ENCODE measurements at places on chromosomes 12 and 14.

DNA sequence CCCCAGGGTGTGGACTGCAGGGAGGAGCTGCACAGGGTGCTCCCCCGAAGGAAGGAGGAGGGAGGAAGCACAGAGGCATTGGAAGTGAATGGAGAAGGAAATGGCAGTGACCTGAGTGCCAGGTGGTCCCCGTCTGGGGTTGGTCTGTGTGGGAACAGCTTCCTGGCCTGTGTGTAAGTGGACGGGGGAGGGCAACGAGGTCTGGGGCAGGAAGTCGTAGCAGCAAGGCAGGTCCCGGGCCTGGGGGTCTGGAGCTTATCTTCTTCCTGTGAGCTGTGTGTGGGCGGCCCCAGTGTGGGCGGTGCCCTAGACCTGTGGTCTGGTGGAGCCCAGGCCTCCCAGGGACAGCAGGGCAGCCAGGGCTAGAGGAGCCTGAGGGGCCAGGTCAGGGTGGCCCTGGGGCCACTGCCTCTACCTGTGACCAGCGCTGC is 382.1 kb downstream of the TMEM121 start:
- DNase-seq: no peak

DNA sequence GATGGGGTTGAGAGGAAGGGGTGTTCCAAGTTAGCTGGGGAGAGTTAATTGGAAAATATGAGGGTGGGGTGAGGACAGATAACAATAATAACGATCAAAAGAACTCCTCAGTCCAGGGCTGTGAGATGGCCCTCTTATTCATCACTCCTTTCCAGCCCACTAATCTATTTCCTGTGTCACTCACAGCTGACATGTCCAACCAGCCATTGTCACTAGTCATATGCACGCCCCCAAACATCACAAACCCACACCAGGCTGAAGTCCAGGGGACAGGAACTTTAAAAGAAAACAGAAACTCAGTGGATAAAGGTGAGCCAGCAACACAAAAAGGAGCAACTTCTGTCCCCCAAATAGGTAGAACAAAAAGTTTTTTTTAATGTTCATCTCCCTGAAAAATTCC is 911 bp downstream of the CALCOCO1 start:
- DNase-seq: no peak

GRCh38 chr14:53955671-53956426 is 776 bp downstream of the BMP4 start:
- no peak for DNase-seq

DNA sequence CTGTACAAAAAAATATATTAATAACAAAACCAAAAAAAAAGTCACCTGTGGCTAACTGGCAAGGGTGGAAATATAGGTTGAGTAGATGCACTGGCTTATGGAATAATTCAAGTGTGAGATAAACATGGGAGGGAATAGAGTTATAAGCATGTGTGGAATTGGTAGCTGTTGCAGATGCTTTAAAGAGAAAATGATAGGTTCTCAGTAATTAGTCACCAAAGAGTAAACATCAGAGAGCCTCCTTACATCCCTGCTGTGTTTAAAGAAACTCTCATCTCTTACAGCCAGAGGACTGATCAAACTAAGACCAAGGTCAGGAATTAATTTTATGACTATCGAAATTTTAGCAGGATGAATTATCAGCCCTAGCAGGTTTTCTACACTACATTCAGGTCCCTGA is 70.5 kb downstream of the EGLN3 start:
- DNase-seq: no peak

DNA sequence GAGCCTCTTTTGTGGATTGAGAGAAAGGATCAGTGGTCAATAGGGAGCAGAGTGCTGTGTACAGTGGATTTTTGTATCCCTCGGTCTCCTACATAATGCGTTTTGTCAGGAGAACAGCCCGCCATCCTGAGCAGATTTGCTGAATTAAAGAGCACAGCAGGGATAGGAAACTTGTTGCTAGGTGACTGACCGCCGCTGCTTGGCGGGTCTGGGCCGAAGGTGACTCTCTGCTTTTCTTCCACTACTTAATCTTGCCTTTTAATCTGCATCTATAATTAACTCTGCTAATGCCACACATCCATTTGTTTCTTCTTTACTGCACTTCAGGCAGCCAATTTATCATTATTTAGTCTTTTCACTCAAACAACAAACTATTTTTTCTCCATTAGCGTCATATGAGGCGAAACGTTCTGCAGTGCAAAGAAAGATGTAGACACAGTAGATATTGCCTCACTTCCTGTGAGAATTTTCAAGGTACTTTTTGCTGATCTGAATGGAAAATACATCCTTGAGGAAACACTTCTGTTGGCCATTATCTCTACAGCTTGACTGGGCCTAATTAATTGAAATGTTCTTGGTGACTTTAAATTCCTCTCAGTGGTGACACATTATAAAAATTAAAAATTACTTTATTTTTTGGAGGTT is 108.0 kb downstream of the PPM1A start:
- DNase-seq: no peak

DNA sequence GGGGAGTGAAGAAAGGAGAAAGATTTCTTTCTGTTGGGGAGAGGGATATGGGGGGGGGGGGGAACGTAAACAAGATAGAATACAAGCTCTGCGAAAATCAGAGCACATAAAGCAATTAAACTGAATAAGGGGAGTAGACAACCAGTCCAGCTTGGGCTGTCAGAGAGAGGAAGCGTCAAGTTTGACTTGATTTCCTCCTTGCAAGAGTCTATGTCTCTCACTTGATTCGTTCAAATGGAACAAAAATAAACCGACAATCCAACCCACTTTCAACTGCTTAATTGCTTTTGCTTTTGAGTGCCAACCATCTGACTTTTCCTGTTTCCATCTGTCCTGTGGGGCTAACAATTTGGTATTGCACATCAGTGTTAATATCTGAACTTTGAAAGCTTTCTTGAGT is 942 bp downstream of the SYT1 start:
- no peak for DNase-seq

GRCh38 chr14:98174041-98174440 is 1098.0 kb downstream of the BCL11B start:
- DNase-seq: no peak

- DNase-seq: peak; percentile 53
Observed at GRCh38 chr14:78902010-78902623, 731.9 kb downstream of the NRXN3 start.

DNA sequence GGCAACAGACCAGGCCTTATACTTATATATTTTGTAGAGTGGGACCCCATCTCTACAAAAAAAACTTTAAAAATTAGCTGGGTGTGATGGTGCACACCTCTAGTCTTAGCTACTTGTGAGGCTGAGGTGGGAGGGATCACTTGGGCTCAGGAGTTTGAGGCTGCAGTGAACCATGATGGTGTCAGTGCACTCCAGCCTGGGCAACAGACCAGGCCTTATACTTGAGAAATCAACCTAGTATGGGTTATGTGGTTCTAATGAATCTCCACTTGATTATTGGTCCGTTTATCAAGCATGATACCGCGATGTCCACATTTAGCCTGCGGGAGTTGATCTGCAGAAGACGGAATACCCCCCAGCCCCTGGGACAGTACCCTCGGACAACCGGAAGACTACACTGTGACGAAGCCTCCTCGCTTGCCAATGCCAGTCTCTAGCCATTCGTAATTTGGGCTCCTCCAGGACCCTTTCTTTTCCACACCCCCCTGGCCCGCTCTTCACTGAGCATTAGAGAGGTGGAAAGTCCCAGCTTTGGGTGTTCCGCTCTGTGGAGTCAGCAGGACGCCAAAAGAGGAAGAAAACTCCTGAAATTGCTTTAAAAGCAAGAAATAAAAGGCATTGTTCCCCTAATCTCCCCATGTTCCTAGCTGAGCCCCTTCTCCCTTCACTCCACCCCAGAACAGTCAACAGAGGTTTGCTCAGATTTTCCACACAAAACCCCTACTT is 19.4 kb downstream of the LTBP2 start:
- DNase-seq: no peak
